Activated CD4-positive, alpha-beta T cell treated with anti-CD3 and anti-CD28 coated beads, Interleukin-2, amount 10 ng/mL, durations not matched to agents 7 days and 5 days (primary cell): ENCODE measurements at places on chromosomes 1 and 21.

- DNase-seq = no peak
Measured at GRCh38 chr1:53618500-53619366, 120.2 kb downstream of the GLIS1 start.

- no peak for DNase-seq
Measured at GRCh38 chr1:93739472-93739871, 57.8 kb upstream of the BCAR3 start.

GRCh38 chr1:231401478-231401877, 20.6 kb downstream of the EGLN1 start:
- no peak for DNase-seq

- peak; percentile 17 for DNase-seq
Measured at GRCh38 chr1:59332983-59333382, 36.1 kb downstream of the FGGY start.

- no peak for DNase-seq
Measured at GRCh38 chr1:109392788-109393616, 4.7 kb downstream of the SORT1 start.

DNA sequence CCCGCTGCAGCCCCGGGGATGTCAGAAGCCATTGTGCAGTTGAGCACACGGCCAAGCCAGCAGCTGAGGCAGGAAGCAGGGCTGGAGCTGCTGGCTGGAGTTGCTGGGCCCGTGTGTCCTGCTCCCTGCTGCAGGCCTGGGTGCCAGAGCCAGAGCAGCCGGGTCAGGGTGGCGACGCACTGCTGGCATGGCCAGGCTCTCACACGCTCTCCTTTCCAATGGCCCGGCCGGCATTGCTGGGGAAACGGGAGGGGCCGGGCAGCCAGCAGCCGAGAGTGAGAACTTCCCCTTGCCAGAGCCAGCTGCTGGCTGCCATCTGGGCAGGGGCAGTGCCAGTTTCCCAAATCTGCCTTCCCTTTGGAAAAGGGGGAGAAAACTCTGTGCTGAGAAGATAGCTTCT, 82.4 kb upstream of the PROX1 start:
- DNase-seq = no peak

GRCh38 chr1:30274173-30274970, 449.0 kb downstream of the MATN1 start:
- DNase-seq = no peak

DNA sequence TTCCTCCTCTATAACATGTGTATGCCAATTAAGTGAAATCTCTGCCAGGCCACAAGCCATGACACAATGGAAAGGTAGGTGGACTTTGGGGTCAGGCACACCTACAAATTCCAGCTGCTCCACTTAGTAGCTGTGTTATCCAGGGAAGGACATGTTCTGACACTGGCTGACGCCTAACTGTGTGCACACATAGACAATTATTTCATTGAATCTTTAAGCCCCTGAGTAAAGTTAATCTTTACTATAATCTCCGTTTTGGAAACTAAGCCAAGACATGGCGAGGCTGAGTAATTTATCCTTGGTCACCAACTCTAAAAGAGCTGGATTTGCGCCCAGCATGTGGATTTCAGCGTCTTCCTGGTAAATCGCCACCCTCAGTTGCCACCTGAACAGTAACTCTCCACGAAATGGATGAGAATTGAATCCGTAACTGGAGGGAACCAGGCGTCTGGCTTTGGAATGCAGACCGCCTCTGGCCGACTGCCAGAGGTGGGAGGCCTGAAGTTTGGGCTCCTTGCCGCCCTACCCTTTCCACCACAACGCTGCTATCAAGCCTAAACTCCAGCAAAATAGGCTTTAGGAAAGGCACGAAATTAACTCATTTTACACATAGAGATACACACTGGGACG, 888 bp upstream of the SNRPE start:
- DNase-seq = no peak

DNA sequence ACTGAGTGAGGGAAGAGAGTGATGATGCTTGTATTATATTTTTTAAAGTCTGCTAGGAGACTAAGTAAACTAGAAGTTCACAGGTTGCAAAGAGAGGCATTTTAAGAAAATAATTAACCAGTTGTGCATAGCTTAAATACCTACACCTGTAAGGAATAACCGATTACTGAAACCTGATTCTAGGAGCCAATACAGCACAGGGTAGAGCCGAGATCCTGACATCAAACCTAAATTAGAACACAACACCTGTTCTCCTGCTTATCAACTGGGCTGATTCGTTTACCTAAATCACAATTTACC, 54.8 kb downstream of the EPRS1 start:
- no peak for DNase-seq

GRCh38 chr1:20834780-20835179, 47.7 kb upstream of the HP1BP3 start:
- DNase-seq = no peak

DNA sequence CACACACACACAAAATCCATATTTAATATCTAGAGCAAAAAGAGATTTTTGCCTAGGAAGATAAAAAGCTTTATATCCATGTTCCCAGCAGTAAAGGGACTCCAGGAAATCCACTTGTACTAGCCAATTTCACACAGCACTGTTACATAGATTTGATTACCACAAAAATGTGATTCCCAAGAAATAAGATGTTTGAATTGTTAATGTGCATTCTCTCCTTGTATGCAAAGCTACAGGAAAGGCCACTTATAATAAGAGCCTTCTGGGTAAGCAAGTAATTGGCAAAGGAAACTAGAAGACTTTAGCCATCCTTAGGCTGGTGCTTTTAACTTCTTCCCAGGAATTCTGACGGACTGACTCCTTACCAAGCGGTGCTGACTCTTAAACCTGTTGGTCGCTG, 89.3 kb downstream of the LBR start:
- no peak for DNase-seq

DNA sequence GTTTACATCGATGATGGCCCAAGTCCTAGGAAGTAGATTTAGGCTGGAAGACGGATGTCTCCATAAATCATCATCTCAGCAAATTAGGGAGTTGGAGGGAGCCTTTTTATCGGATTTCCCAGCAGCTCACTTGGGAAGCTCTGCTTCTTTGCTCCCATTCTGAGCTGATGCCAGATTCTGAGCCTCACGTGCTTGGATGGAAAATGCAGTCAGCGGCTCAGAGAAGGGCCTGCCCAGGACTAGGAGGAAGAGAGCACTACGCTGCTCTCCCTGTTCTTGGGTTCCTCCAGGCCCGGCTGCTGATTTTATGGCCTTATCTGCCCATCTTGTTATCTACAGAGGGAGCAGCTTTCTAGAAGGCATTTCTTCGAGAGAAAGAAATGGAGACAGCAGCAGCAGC, 42.0 kb downstream of the UBIAD1 start:
- DNase-seq = no peak

DNA sequence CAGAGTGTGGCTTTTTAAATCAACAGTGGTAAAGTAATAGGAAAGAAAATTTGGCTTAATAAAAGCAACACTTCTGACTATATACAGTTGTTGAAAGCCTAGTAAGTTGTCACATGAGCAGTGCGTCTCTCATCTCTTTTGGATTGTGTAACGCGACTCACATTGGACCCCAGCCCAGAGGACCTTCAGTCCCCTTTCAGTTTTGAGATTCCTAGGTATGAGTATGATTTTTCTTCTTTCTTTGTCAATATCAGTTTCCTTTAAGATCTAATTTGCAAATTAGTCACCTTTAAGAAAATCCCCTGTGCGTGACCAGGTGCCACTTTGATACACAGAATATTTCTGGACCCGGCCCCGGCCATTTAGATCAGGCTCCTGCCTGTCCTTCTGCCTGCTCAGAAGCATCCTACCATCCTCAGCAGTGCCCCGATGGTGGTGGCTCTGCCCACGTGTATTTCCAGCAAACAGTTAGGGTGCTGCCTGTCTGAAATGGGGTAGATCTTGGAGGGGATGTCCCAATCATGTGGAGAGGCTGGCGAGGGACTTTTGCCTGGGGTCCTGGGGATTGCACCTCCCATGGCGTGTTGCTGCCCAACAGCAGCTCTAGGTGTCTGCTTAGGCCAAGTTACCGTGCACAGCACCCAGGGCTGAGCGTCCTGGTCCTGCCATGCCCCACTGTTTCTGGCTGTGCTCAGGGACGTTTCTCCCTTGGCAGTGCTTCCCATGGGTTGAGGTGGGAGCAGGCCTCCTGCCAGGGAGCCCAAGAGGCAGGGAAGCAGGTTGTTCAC, 21.1 kb downstream of the SNAP47 start:
- no peak for DNase-seq

- no peak for DNase-seq
Measured at GRCh38 chr1:159861218-159861617, 1.2 kb downstream of the VSIG8 start.

DNA sequence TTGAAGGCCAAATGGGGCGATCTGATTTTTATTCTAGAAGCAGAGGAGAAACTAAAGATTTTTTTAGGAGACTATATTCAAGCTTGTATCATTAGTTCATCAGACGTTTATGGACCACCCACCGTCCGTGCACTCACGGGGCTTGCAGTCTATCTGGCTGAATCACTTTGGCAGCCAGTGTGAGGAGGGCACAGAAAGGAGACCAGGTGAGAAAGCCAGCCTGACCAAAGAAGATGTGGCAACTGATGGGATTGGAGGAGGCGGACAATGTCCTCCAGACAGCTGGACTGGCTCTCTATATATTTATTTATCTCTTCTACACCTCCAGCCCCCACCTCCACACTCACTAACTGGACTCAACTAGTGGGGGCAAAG, 822 bp upstream of the ELOVL1 start:
- DNase-seq = no peak

- no peak for DNase-seq
Measured at GRCh38 chr1:162398999-162399580, 12.8 kb downstream of the SH2D1B start.

GRCh38 chr1:229086686-229087085, 184.2 kb upstream of the RAB4A start:
- no peak for DNase-seq

DNA sequence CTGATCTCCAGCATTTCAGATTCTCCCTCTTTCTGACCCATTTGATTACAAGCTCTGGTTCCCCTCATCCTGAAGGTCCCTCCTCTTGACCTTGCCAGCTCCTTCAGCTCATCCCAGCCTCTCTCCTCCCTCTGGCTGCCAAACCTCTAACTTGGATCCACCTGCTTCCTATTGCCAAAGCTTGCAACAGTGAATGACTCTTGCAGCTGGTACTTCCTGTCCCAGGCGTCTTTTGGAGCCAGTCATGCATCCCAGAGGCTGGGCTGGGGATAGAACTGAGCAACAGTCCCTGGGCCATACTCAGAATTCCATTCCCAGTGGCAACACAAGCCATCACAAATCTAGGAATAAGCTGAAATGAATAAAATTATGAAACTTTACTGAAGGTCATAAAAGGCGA, 27.7 kb upstream of the SPOCD1 start:
- no peak for DNase-seq

DNA sequence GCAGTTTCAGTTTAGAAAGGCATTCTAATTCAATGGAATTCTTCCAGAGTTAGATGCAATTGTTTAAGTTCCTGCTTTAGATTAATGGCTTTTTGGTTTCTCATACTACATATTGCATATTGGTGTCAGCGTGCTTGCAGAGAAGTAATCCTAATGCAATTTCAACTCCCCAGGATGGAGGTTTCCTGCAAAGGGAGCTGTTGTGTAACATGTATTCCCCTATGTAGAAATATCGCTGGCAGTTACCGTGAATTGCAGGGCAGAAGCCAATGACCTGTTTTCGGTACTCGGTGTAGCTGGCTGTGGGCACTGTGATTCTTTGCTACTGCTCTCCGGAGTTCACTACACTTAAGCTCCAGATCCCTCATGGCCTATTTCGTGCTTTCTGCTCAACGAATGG, 256.1 kb upstream of the PTBP2 start:
- DNase-seq = no peak

DNA sequence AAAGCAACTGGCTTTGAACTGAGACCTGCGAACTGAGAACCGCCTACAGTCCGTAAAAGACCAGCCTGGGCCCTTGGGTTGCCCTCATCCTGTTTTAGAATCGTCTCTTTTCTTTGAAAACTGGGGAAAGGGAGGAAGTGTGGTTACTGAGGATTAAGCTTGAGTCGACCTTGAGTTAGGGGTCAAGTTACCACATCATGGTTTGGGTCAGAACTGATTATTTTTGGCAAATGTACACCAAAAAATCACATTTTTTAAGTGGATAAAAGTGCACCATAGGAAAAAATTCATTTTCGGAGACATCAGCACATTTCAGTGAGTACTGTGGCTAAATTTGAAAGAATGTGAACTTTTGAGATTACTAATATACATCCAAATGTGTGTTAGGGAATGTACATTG, 76.9 kb upstream of the KAZN start:
- DNase-seq = no peak

- no peak for DNase-seq
Measured at GRCh38 chr1:230130172-230130944, 63.3 kb downstream of the GALNT2 start.

DNA sequence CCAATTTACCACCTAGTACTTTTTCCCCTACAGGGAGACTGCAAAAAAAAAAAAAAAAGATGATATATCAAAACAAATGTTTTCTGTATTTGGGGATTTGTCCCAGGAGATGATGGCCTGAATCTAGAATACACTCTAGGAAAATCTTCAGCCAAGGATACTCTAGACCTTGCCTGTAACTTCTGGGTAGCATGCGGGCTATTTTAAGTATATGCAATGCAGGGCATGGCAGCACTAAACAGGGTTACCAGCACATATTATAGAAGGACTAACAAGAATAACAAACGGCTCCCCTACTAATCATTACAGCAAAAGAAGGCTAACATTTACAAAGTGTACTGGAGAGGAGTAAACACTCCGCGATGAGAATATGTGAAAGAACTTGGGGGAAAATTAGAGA, 109.6 kb downstream of the GPATCH2 start:
- no peak for DNase-seq

- no peak for DNase-seq
Measured at GRCh38 chr21:43905726-43906455, 40.9 kb downstream of the AGPAT3 start.

DNA sequence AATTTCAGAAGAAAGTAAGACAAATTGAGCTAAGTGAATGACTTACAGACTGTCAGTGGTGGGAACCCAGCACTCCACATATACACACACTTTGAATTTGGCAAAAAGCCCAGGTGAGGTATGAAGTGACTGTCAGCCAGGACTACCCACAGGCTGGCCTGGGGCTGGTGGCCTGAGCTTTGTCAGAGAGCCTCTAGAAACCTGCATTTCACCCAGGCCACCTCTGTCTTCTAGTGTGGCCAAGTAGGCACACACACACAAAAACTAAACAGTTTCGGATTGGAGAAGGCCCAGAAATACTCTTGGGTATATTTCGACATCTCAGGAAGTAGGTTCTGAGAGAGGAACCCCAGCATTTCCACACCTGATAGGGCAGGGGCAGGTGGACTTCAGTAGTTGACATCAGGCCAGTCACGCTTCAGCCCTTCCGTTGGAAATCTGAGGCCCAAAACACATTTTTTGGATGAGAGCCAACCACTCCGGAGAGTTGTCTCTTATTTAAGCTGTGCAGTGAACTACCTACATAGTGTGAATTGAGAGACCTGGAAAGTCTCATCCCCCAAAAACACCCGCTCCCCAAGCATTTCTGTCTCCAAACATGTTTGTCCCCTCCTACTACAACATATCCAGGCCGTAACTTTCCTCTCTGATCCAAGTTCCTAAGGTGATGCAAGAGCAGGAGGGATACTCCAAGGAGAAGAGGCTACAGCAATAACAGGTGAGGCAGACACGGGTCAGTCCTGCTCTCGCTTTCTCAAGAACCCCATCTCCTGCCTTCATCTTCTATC, 167.2 kb upstream of the PROX1 start:
- no peak for DNase-seq
